GM23248 (cell line): ENCODE measurements at places on chromosomes 12 and 14.

- no peak for DNase-seq
Measured at GRCh38 chr12:51784688-51785087, 63.8 kb downstream of the FIGNL2 start.

DNA sequence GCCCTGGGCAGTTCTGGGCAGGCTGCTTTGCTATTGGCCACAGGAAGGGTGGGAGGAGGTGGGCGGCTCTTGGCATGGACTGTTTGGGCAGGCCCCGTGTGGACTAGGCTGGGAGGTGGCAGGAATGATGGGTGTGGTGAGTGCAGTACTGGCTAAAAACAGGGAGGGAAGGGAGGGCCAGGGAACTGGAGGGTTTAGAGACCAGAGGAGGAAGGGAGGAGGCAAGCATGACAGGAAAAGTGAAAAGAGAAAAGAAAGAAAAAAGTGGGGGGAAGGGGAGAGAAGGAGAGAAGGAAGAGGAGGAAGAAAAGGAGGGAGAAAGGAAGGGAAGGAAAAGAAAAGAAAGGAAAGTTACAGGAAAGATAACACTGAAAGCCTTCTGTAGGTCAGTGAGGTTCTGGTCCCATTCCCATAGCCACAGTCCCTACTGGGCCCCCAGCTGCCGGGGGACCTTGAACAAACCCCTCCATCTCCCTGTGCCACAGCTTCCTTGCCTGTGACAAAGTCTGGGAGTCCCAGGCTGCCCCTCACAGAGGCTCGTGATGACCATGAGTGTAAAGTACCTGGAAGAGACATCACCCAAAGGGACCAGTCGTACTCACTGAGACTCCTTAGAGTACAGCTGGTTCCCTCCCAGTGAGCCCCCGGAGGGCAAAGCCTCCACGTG, 1.1 kb upstream of the C14orf132 start:
- DNase-seq, result peak; percentile 77

- DNase-seq, result no peak
Measured at GRCh38 chr14:76212242-76212641, 60.5 kb downstream of the GPATCH2L start.

GRCh38 chr14:21525571-21525961, 580 bp downstream of the SALL2 start:
- DNase-seq, result peak; percentile 24

GRCh38 chr12:131242741-131243496, 289.2 kb downstream of the ADGRD1 start:
- DNase-seq, result peak; percentile 7

GRCh38 chr14:103854017-103854808, 6.8 kb upstream of the PPP1R13B start:
- no peak for DNase-seq

GRCh38 chr14:83140756-83141155, 1607.1 kb upstream of the SEL1L start:
- no peak for DNase-seq

DNA sequence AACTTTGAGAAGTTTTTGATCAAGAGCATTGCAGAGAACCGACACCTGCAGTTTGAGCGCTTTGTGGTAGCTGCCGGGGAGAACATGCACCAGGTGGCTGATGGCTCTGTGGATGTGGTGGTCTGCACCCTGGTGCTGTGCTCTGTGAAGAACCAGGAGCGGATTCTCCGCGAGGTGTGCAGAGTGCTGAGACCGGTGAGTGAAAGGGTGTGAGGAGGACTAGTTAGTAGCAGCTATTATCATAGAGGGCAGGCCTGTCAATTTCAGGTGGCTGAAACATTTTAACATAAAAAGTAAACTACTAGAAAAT, 27.0 kb upstream of the HIGD1C start:
- no peak for DNase-seq

DNA sequence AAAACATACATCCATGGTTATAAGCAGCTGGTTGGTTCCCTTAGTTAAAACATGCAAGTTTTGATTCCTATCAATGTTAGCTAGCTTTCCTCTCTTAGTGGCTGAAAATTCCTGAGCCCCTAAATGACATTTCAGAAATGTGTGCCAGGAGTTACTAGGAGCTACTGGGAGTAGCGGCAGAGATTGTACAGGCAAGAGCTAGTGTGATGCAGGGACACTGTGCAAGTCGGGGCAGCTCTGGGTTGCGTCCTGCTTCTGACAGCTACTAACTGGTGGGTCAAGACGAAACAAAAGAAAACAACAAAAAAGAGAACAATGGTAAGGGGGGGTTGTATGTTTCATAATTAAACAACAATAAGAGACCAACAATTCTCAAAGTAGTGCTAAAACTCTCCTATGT, 35.4 kb downstream of the LRIG3 start:
- no peak for DNase-seq

DNA sequence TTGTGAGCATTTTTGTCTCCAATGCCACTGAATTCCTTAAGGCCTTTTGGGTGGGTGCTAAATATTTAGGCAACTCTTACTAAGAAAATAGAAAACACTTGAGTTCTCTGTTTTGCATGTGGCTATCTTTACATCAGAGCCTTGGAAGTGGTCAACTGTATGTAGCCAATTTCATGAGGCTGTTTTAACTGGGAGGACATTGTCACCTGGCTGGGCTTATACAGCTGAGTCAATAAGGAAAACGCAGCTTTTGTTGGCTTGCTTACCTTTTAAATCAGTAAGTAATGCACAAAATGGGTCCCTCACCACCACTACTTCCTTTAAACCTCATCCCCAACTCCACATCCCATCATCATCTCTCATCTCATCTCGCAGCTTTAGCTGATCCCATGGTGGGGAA, 194.3 kb downstream of the RGS6 start:
- DNase-seq, result no peak

DNA sequence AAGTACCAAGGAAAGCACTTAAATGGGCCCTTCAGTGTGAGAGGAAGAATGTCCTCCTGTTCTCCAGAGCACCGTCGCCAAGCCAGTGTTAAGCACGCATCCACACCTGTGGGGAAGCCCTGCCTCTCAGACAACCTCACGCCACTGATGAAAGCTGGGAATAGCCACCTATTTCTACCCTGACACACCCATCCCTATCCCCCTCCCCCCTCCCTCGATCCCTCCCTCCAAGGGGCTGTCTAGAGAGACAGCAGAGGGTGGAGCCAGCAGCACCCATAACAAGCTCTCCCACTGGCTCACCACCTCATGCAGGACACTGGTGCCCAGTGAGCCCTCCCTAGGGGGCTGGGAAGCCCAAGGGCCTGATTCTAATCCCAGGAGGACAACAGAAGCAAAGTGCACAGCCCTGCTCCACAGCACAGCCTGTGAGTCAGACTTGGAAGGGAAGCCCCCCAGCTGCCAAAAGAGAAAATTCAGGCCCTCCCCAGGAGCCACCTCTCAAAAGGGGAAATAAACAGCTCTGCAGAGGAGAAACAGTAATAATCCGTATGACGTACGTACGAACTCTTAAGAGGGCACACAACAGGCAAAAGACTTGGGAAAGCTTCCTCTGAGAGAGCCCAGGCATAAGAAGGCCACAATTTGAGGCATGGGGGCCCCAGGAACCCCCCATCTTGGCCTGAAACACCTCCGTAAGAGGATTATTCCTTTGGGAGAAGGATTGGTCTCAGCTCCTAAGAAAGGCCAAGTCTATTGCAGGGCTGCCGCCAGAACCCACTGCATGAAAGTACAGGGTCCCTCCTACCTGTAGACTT, 7.8 kb downstream of the PITPNM2 start:
- DNase-seq, result no peak

DNA sequence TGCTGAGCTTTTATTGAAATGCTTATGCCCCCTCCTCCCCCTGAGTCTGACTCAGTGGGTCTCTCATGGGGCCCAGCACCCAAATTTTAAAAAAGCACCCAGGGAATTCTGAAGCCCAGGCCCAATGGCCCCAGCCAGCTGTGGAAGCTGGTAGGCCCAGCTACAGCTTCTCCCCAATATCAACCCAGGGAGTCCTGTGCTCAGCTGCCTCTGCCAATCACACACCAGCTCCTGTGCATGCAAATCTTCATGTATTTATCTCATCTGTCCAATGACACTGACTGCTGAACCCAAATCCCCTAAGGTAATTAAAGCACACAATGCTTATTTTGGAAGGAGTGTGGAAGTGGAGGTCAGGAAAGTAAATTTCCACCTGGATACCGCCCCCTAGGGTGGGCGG, 76.3 kb downstream of the CCDC88C start:
- DNase-seq, result no peak

DNA sequence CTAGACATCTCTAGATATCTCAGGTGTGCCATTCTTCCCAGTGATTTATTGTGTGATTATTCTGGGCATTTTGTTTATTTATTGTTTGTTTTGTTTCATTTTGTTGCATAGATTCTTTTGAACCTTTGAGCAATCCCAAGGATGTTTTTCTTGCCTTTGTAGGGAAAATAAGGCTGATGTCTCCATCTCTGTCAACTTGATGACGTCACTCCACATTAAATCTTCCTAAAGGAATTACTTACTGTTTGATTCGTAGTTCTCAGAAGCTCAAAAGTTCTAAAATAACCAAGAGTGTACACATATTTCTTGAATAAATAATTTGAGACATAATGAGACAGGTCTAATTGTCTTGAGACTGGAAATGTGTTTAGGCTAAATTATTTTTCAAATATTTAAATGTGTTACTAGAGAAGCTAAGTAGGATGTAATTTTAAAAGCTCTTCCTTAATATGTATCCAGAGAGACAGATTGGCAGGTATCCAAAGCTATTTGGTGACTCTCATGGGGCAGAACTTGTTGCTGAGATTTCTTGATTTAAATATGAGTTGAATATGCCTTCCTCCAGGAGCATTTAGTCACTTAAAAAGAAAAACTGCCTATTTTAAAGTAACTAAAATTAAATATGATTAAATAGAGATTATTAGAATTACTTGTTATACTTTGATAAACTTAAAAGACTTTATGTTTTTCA, 128.7 kb downstream of the CNTN1 start:
- DNase-seq, result no peak

DNA sequence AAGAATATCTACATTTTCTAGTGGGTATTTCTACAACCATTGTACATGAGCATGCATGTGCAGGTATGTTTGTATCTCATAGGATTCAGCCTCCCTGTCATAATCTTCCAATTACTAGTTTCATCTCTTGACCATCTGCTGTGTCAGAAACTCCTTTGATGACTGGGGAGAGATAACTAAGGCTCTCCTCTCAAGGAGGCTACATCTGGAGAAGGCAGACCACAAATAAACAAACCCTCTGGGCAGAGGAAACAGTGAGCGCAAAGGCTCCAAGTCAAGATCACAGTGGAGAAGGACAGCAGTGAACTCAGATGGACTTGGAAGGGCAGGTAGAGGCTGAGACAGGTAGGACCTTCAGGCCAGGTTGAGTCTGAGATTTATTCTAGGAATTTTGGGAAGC, 166.4 kb downstream of the PELI2 start:
- no peak for DNase-seq

DNA sequence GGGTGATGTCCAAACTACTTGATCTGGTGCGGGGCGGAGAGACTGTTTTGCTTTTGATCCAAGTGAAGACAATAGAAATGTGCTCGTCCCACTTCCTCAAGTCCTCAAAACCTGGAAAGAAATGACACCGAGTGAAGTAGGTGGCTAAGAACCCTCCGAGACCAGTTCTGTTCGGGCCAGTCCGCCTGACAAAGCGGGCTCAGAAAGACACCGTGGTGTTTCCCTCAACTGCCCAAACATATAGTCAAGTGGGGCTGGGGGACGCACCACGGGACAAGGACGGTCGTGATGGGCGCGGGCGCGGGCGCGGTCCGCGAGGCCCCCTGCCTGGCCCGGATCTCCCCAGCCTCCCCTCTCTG, 1.6 kb downstream of the PHLDA1 start:
- DNase-seq, result peak; percentile 59

DNA sequence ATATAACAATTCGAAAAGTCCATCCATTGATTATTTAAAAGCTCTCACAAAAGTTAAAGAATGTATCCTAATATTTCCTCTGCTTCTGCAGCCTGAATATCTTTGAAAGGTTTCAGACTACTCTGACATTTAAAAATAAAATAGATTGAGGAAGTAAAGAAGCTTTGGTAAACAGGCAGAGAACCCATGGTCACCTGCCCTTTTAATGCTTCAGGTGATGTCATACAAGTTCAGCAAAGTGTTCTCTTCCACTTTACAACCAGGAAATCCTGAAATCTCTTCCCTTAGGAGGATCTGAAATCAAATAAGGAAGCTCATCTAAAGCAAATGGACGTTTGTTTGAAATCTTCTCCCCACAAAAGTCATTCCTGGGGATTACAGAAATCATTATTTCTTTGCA, 322.4 kb downstream of the PDZRN4 start:
- no peak for DNase-seq

GRCh38 chr14:77238996-77239395, 32.0 kb downstream of the NGB start:
- DNase-seq, result no peak

DNA sequence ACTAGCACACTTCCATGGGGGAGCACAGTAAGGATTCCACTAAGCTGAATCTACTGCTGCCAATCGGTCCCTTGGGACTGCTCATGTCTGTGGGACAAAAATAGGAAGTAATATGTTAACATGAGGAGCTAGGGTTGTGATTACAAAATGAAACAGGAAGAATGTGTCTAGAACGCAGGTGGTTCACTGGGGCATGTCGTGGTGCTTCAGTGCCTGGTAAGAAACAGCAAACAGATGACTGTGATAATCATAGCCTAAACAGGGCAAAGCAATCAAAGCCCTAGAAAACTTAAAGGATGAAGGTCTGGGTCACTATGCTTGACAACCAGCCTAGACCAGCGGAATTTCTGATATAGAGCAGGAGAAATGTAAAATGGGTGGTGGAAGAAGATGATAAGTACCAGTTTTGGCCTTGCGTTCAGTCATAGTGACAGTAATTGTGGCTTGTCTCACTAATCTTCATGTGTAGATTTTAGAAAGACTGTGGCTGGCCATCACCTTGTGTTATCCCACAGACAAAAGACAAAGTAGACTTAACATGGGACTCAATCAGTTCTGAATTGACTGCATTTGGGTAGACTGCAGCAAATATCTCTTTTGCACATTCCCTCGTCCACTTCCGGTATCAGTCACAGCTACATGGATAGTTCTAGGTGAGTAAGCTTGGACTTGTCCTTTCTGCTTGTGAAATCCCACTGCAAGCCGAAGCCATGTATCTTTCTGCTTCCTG, 51.4 kb downstream of the WASHC3 start:
- DNase-seq, result no peak

- DNase-seq, result peak; percentile 95
Measured at GRCh38 chr14:49992901-49993339, 100.0 kb downstream of the ARF6 start.

GRCh38 chr12:131912518-131913274, 16.4 kb upstream of the PUS1 start:
- peak; percentile 93 for DNase-seq

- no peak for DNase-seq
Measured at GRCh38 chr12:105222284-105222655, 13.7 kb downstream of the APPL2 start.

DNA sequence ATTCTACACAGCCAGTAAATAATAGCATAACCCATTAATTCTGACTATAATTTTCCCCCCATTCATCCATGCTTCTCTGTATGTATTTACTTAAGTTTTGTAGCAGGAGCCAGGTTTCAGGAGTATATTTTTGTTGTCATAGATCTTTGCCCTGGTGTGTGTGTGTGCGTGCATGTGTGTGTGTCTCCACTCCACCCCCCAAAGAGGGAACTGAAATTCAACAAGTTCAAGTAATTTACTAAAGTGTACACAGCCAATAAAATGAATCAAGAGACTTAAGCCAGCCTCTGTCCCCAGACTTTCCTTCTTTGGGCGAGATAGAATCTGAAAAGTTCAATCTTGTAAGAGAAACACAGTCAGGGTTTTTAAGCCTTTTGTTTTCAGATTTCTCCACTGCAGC, 792.0 kb downstream of the MED13L start:
- no peak for DNase-seq
